ENCODE measurements at places on chromosomes 1 and 21. TPM values are rescaled to one million over a fixed set of nuclear protein-coding genes. Genes with fewer than 3 reads are reported as not detected.

TCHHL1 gene
- total RNA-seq = not detected

GFI1 gene
- not detected for total RNA-seq

VASH2 gene
- total RNA-seq = 0.19 TPM

CD1D gene
- not detected for total RNA-seq

OPRD1 gene
- total RNA-seq = not detected

TTC39A gene
- total RNA-seq = 4.1 TPM

NOTCH2 gene
- total RNA-seq = 12.8 TPM

DYNLT5 gene
- total RNA-seq = 1.1 TPM

AGMAT gene
- 1.2 TPM for total RNA-seq

ACTL8 gene
- total RNA-seq = not detected

FMOD gene
- total RNA-seq = 11.4 TPM

EPHA8 gene
- not detected for total RNA-seq

- DNase-seq = no peak
These were observed 137.4 kb upstream of the GRIK3 start for GRCh38 chr1:37171691-37172090.

DNA sequence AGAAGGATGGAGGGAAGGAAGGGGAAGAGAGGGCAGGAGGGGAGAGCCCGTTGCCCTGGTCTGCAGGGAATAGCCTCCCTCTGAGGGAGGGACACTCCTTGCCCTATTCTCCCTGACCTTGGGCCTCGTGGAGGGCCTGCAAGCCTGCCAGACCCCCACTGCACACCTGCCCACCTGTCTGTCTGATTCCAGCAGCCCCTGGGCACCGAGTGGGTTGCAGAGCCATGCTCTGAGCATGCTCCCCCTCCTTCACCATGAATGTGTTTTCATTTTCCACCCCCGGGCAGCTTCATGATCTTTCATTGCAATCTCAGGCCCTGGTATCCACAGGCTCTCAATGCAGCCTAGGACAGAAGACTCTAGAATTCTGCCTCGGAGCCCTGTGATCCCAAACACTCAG, 5.1 kb upstream of the NPHP4 start:
- no peak for DNase-seq

- no peak for DNase-seq
These were observed 36.5 kb downstream of the SERBP1 start for GRCh38 chr1:67393737-67394136.

DNA sequence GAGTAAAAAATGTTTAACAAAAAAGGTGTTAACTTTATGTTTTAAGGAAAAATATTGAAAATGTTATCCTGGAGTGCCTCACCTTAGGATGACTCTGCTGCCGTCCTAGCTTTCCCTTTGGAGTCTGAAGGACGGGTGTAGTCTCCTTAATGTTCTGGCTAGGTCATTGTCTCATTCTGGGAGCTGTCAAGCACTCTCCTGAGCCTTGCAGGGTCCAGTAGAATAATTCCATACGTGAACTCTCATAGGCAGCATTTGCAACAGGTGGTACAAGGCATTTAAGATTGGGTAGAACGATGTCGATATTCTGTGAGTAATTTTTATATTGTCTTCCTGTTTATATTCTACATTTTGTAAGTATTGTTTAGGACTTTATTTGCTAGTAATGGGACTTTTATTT, 283.6 kb upstream of the C1orf105 start:
- no peak for DNase-seq

DNA sequence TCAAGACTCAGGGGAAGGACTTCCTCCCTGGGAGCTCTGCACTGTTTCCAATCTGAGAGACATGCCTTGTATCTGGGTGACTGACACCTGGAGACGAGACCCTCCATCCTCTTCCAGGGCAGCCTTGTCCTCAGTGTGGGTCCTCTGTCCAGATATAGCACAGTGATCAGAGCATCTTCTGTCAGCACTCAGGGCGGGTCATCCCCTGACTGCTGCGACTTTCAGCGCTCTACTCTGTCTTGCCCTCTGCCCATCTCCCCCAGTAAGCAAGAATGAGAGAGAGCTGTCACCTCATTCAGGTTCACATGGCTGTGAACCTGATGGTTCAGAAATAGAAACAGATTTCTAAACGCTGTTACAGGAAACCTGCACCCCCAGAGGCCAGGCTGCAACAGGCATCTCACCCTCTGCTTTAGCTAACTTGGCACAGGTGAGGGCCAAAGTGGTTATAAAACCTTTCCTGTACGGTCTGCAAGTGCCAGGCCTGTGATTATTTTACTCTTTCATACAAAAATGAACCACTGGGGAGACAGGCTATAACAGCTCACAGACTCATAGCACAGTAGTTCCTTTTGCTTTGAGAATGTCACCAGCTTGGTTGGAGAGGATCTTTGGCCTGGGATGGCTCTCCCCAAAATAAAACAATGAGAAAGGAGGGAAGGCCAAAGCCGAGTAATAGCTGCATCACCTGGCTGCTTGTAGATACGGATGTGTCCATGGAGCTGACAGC, 11.4 kb upstream of the TENT5C start:
- DNase-seq = no peak

- DNase-seq = no peak
These were observed 5.8 kb upstream of the IL24 start for GRCh38 chr1:206891412-206891811.

- DNase-seq = no peak
These were observed 8.4 kb downstream of the PRRX1 start for GRCh38 chr1:170672316-170672715.

DNA sequence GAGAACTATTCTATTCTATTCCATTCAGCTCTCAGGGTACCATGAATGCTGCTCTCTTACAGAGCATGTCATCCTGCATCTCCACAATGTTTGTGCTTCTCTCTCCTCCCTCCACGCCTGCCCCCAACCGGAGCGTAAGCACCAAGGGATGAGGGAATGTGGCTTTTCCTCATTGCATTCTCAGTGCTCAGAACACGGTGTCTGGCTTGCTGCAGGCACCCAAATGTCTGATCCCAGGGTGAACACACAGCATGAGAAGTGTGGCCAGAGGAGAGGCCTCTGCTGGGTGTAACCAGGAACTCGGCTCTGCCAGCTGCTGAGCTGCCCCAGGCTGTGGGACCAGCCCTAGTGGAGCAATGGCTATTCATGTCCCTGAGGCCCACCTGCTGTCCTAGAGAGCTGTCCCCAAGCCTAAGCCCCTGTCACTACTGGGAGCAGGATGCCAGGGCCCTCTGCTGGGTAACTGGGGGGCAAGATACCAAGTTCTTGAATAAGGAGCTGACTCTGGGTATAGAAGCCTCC, 38.3 kb downstream of the OLFML2B start:
- no peak for DNase-seq

GRCh38 chr1:212981025-212981495, 30.7 kb downstream of the VASH2 start:
- peak; percentile 24 for DNase-seq

- DNase-seq = no peak
These were observed 17.0 kb downstream of the PAPPA2 start for GRCh38 chr1:176479971-176480370.

- DNase-seq = no peak
These were observed 79.0 kb downstream of the PTPN14 start for GRCh38 chr1:214472364-214472763.

- no peak for DNase-seq
These were observed 53.6 kb downstream of the FOXO6 start for GRCh38 chr1:41414716-41415306.

- DNase-seq = no peak
These were observed 153.5 kb upstream of the COL6A1 start for GRCh38 chr21:45827881-45828579.

DNA sequence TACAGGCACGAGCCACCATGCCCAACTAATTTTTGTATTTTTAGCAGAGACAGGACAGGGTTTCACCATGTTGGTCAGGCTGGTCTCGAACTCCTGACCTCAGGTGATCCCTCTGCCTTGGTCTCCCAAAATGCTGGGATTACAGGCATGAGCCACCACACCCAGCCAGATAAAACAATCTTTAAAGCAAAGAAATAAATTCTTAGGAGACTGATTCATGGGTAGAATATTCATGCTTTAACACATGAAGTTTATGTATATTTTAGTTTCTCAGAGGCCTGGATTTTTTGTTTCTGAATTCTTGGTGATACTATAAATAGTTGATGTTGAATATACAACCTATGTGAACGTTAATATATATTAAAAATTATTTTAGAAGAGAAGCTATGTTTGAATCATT, 127.4 kb upstream of the KIAA1614 start:
- no peak for DNase-seq

- no peak for DNase-seq
These were observed 1144.6 kb upstream of the ADGRL2 start for GRCh38 chr1:80656014-80656636.

DNA sequence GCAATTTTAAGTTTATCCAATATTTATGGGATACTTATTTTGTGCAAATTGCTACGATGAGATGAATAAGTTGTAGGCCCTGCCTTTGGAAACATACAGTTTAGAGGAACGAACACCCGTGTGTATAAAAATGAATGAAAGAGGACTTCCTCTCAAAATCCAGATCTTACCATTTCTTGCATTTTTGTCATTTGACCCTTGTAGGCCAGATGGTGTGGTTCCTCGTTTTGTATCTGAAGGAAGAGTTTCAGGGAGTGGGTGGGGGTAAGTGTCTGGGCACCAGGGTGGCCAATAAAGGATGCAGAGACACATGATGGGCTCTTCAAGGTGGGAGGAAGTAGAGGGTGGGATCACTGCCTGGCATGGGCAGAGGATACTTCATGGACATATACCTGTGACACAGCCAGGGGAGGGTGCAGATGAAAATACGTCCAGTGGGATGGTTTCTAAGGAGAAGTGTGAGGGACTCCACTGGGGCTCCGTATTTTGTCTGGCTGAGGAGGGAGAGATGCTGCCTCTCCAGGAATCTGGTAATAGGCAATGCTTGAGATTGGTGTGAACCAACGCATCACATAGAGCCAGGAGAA, 14.4 kb downstream of the MAPKAPK2 start:
- no peak for DNase-seq

DNA sequence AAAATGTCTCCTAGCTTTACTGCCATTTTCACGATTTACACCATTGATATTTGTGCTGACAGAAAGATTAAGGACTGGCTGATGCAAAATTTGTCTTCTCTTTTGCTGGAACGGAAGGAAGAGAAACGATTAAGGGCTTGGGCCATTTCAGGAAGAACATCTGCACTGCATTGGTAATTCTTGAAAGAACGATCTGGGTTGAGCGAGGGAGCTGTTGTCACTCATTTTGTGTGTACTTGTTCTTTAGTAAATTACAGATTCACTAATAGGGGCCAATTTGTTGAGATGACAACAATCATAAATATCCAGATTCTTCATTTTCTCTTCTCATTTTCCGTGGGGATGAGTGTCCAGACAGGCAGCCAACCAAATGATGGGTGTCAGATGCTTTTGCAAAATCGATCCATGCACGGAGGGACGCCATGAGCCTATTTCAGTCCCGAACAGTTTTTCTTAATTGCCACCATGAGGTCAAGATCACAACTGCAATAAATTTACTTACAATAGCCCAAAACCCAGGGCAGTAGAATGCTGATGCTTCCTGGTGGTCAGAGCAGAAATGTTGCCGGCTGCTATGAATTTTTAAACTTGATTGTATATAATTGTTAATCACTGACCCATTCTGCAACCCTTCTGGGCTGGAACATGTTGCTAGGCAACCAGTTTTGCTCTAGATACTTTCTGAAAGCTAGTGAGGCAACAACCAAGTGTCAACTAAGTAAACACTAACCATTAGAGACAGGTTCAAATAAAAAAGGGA, 132.4 kb upstream of the TIAM1 start:
- no peak for DNase-seq

- peak; percentile 84 for DNase-seq
These were observed 74.6 kb downstream of the DMRTA2 start for GRCh38 chr1:50348449-50349241.

- DNase-seq = no peak
These were observed 211.1 kb downstream of the ST6GALNAC3 start for GRCh38 chr1:76285578-76286135.

DNA sequence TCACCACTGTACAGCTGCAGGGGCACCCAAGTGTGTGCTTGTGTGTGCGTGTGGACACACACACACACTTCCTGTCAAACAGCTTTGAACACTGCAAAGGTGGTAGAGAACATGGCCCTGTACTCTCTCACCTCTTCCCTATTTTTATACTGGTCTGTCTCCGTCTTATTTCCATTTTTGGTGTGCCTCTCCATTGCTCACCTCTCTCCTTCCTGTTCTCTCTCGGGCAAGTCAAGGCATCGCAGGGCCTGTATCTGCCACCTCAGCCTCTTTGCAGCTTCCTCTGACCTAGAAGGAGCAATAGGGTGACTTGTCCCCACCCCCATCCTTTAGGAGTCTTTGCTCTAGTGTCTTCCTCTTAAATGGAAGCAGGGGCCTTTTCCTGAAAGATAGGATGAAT, 2.2 kb downstream of the SMCP start:
- no peak for DNase-seq

- DNase-seq = no peak
These were observed 253.7 kb downstream of the CACNA1E start for GRCh38 chr1:181737056-181737455.

DNA sequence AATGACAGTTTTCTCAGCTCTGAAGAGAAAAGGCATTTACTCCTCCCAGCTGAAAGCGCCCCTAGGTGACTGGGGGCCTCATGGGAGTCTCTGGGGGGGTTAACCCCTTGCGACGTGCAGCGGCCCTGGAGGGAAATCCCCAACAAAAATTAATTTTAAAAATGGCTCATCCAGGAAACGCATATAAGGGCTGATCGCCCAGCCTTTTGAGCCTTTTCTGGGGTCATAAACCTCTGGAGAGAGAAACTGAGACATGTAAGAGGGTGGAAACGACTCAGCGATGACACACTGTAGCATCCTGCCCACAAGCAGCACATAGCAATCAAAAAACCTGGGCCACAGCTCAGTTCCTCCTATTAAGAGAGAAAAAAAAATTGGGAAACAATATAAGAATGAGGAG, 20.4 kb upstream of the HPDL start:
- DNase-seq = peak; percentile 56

DNA sequence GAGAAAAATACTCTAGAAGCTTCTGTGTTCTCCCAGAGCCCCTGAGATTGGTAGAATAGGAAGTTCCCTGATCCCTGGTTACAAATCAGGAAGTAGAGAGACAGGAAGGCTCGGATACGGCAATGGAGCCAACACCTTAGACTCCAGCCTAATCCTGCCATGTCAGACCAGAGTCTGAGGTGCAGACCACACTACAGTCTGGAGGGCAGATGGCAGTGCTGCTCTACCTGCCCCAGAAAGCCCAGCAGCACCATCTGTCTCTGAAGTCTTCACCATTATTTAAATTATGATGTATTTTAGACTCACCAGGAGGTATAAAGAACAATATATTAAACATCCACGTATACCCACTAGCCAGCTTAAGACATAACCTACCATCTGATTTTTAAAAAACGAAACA, 93.0 kb downstream of the MTR start:
- no peak for DNase-seq

- DNase-seq = no peak
These were observed 33.5 kb downstream of the AGT start for GRCh38 chr1:230680300-230681025.

GRCh38 chr1:107378866-107379265, 238.0 kb downstream of the NTNG1 start:
- DNase-seq = no peak

GRCh38 chr1:217495249-217495648, 135.6 kb downstream of the GPATCH2 start:
- DNase-seq = no peak
